ENCODE measurements at places on chromosomes 13 and 19.

DNA sequence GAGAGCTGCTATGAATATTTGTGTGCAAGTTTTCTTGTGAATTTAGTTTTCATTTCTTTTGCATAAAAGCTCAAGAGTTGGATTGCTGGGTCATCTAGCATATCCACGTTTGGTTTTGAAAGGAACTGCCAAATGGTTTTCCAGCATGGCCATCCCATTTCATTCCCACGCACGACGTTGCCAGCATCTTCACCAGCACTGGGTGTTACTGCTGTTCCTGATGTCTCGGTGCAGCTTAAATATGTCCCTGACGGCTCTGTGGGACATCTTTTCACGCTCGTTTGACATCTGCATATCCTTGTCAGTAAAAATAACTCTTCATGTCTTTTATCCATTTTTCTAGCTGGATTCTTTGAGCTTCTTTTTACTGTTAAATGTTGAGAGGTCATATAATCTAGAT is 123.7 kb downstream of the ATP11A start:
- DNase-seq, result no peak

DNA sequence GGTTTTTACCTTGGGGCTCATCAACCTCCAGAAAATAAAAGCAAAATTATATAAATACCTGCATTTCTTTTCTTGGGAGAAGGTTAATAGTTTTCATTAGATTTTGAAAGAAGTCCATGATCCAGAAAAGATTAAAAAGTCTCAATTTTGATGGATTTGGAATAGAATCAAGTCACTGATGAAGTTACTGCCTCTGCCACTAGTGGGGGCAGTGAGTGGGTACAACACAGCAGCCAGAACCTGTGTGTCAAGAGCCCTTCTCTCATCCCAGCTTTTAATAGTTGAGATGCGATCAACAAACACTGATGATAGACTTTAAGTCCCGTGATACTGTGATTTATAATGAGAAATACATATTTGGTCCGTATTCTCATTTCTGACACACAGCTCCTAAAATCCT is 686.7 kb downstream of the DIAPH3 start:
- peak; percentile 14 for DNase-seq

GRCh38 chr13:111547726-111548273 is 227.4 kb downstream of the TEX29 start:
- DNase-seq, result no peak

DNA sequence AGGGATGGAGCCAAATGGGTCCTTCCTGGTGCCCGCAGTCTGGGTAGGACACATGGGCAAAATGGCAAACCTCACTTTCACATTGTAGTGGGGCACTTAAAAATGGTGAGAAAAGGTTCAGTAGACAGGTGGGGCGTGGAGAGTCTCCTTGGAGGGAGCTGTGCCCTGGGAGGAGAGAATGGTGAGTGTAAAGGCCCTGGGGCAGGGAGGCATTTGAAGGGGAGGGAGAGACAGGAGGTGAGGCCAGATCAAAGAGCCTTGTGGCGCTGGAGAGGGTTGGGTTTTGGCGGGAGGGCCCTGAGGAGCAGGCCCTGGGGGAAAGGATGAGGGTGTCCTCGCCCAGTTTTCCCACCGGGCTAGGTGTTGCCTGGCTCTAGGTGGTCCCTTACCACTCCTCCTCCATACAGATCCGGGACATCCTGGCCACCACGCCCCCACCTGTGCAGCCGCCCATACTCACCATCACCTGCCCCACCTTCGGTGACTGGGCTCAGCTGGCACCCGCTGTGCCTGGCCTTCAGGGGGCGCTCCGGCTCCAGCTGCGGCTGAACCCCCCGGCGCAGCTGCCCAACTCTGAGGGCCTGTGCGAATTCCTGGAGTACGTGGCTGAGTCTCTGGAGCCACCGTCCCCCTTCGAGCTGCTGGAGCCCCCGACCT is 6.3 kb downstream of the MAP1S start:
- no peak for DNase-seq

Data from hematopoietic multipotent progenitor cell treated with erythropoietin and hydrocortisone succinate and interleukin-3 and kit ligand, for 4 days (in vitro differentiated cells).